Esophagus squamous epithelium (tissue), 5 donors: ENCODE measurements at places on chromosomes 5 and 9.

DNA sequence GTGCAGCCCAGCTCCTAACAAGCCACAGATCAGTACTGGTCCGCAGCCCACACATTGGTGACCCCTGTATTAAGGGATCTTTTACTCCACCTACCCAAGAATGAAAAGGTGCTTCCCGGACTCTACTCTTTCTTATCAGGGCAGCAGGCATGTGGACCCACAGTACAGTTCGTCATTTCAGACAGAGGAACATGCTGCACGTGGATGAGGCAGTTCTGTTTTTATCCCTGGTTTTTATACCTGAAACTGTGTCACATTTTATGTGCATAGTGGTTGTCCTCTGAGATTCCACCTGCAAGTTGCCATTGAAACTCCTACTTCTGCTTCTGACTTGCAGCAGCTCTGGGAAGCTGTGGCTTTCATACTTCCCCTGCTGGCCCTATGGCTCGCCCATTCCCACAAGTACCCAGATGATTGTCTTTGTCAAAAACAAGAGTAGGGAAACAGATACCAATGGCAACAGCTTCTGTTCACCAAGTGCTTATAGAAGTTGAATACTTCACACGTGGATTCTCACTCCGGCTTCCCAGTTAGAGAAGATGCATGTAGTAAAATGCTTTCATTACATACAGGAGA is 208.0 kb downstream of the TRIO start:
- DNase-seq = no peak

DNA sequence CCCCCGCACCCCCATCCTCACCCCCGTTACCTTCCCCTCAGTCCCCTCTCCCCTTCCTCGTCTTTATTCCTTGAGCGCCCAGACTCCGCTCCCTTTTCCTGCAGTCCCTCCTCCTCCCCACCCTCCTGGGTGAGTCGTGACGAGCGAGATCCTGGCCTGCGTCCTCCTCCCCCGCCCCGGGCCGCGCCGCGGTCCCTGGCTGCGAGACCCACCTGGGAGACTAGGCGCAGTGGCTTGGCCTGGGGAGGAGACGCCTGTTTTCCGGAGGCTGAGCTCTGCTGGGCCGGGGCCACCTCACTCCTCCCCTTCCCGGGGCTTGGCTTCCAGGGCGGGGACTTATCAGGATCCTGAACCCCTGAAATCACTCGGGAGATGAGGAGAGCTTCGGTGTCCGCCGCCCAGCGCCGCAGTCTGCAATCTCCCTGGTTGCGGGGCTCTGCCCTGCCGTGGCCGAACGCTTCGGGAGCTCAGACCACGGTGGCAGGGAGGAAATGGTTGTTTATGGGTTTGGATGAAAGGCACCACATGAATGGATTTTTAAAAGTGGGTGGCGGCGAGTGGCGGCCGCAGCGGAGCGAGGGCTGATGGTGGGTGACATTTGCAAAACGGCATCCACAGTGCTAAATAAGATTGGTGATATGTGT is 984 bp downstream of the STXBP1 start:
- no peak for DNase-seq

DNA sequence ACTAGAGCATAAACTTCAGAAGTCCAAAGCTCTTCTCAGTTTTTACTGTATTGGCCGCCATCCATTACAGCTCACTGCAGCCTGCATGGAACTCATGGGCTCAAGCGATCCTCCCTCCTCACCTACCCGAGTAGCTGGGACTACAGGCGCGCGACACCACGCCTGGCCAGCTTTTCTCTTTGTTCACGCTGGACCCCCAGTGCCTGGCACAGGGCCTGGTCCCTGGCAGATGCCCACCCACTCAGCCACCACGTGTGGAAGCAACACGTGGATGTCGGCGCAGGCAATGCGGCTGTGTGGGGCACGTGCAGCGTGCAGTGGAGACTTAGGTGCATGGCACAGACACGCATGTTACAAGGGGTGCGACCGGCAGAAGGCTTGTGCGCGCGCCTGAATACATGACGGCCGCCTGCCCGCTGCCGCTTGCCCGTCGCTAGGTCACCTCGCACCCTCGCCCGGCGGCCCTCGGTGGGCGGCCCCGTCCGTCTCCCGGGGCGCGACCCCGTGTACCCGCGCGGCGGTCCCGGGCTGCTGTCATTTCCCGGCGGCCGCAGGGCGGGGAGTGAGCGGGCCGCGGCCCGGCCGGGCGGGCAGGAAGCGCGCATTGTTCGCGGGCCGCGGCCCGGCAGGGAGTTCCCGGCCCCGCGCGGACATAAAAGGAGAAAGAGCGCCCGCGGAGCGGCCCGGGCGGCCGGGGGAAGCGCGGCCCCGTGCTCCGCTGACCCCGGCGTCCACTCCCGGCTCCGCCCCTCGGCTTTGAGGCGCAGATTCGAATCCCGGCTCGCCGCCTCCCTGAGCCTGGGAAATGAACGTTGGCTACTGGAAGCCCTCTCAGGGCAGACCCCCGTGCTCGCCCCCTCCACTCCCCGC is 24.1 kb upstream of the PTGS1 start:
- DNase-seq = no peak

DNA sequence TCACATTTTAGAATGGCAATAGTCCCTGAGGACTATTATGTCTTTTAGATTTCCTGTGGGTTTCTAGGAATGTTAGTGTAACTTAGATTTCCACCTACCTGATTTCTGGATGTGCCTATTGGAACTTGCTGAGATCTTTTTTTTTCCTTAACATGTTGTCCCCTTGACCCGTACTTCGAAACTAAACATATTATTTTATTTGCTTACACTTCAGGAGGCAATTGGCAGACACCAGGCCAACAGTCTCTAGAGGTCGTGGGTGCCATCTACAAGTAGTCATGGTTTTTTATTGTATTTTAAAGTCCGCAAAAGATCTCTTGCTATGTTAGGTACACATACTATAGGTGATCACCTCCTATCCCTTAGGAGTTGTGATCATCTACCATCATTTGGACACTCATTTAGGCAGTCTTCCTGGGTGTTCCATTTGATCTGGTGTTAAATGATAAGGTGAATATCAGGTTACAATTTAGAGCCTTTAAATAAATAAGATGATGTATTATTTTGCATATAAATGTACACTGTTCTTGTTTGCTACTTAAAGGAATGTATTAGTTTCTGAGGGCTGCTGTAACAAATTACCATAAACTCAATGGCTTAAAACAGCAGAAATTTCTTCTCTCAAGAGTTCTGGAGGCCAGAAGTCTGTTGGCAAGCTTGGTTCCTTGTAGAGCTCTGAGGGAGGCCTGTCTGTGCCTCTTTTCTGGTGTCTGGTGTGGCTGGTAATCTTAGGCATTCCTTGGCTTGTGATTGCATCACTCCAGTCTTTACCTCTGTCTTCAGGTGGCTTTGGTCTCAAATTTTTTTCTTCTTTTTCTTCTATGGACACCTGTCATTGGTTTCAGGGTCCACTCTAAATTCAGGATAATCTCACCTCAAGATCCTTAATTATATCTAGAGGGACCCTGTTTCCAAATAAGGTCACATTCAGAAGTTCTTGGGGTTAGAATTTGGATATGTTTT is 64.8 kb downstream of the ZCCHC7 start:
- no peak for DNase-seq

DNA sequence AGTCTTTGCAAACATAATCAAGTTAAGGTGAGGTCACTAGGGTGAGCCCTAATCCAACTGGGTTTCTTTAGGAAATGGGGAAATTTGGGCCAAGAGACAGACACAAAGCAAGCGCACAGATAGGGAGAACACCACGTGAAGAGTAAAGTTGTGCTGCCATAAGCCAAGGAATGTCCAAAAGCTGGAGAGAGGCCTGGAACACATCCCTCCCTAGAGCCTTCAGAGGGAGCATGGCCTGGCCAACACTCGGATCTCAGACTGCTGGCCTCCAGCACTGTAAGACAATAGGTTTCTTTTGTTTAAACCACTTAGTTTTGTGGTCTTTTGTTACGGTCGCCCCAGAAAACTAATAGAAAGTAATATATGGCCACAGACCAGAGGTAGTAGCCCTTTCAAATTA is 8.1 kb upstream of the ROR2 start:
- no peak for DNase-seq

GRCh38 chr5:129541648-129542251 is 81.7 kb downstream of the ADAMTS19 start:
- DNase-seq = no peak

- no peak for DNase-seq
These were observed 3.4 kb downstream of the IL33 start for GRCh38 chr9:6219040-6219439.

GRCh38 chr9:98218562-98219363 is 26.3 kb upstream of the CORO2A start:
- DNase-seq = no peak

DNA sequence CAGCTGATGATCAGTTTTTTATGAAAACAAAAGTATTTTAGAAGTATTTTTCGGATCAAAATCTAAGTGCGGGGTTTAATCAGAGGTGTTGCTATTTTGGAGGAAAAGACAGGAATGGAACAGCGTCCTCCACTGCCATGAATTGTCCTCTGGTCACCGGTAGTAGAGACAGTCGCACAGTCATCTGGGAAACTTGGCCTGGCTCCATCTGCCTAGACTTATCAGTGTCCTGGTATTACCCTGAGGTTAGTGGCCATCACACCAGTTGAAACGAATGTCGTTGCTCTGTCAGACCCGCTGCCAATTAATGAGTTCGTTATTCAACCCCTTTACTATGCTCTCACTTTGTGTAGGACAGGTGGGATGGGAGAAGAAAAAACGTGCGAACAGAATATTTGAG is 8.2 kb downstream of the TLX3 start:
- no peak for DNase-seq

DNA sequence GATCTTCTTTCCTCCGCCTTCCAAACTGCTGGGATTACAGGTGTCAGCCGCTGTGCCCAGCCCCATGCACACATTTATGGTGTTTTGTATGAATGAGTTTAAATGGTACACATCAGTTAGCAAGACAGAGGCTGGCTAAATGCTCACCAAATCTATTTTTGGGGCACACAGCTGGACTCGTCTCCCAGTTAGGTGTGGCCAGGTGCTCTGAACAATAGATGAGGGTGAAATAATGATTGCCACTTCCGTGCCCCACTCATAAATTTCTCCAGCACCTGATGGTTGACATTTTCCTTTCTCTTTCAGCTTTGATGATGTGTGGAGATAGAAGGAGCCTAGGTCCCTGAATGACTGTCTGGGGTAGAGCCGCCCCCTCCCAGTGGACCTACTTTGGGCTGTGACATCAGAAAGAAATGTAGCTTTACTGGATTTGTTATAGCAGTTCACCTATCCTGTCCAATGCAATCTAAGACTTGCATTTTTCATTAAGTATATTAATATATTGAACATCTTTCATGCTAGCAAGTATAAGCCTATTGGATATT is 8.6 kb upstream of the RAPGEF1 start:
- DNase-seq = no peak

DNA sequence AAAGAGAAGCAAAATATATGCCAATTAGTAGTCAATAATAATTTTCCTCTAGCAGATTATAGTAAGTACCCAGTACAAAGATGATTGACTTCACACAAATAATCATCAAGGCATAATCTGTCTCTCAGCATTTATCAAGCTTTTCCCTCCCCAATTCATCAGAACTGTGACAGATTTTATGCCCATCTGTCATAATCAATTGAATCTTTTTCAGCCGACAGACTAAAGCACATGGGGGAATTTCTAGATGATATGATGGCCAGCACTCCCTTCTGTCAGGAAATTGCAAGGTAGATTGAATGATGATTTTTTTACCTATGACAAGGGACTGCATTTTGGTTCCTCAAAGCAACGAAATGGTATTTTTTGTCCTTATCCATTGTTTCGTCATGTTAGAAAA is 227.1 kb upstream of the CYLC2 start:
- no peak for DNase-seq

DNA sequence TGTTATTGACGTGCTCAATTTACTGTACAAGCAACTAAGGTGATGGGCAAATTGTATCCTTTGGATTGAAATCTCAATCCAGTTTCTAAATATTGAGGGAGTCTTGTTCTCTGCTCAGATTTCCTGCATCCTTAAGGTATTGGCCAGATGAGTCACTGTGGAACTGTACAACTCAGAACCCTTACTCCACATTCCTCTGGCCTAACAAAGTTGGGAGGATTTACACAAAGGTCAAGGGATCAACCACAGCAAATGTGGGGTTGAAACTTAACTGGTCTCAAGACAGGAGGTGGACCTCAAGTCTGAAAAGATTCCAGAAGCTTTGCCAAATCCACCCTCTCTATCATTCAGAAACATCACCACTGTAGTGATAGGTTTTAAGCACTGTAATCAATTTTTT is 81.5 kb upstream of the AGXT2 start:
- DNase-seq = no peak

DNA sequence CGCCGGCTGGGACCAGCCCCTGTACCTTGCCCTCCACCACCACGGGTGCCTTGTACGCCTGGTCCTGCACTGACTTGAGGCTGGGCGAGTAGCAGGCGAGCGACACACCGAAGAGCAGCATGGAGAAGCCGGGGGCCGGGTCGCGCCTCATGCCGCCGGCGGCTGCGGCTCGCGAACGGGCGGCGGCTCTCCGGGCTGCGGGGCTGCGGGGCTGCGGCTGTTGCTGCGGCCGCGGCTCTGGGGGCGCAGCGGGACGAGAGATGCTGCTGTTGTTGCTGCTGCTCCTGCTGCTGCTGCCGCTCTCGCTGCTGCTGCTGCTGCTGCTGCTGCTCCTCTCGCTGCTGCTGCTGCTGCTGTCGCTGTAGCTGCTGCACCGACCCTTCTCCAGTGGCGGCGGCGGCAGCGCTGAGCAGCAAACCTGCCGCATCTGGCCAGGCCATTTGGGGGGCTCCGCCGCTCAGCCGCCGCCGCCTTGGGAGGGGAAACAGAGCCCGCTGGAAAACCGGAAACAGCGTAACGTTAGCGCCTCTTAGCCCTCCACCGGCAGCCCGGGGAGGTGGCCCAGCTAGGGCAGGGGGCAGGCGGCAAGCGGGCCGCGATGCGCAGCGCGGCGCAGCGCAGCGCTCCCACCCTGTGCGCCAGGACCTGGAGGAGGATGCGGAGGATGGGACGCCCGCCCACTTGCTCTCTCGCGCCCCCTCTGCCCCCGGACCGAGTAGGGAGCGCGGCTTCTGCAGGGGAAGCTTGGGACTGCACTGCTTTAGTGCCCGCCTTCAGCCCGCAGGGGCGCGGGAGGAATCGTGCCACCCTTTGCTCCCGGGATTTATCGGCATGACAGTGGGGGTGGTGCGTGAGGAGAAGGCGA is at the start of gene NRG2:
Gene NRG2, minus strand, starts transcription at position 657 of the 865 bp plus-strand sequence.
- no peak for DNase-seq

DNA sequence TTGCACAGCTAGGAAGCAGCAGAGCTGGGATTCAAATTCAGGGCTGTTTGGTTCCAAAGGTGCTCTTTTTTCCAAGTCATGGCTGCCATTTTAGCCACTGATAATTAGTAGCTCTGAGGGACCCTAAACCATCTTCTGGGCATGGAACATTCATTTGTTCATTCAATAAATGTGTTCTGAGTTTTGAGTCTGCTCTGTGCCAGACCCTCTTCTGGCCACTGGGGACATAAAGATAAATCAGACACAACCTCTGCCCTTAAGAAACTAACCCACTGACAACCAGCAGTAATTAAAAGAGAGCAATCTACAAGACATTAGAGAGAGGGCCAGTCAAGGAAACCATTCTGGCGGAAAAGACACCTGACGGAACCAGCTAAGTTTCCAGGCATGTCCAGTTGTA is 2.0 kb upstream of the CPEB4 start:
- DNase-seq = no peak
